Osteocyte (in vitro differentiated cells): ENCODE measurements at places on chromosomes 6 and 20. TPM values are rescaled to one million over a fixed set of nuclear protein-coding genes. Genes with fewer than 3 reads are reported as not detected.

DNA sequence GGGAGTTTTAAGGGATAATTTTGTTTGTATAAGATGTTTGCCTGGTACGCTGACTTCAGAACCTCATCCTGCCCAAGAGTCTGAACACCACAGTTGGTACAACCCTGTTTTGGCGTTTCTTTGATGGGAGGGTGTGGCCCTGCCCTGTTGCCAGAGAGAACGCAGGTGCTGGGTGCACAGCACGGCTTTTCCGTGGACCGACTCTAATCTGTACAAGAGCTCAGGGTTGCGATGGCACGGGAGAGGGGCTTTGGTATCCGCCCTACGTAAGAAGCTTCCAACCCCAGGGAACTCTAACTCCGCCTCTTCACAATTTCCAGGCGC, 1.3 kb downstream of the CYP24A1 start:
- no peaks in the 10 kb centered on the region for H3K36me3 ChIP-seq
- H3K27me3 ChIP-seq, result peaks cover 74% of the 10 kb centered on the region
- no peak overlapping the region for H3K27ac ChIP-seq
- H3K4me3 ChIP-seq, result no peak overlapping the region

The CST4 gene
- not detected in 2 replicates for total RNA-seq

GRCh38 chr6:105526225-105526872, 123.5 kb upstream of the PREP start:
- H3K4me3 ChIP-seq, result no peak overlapping the region
- H3K36me3 ChIP-seq, result no peaks in the 10 kb centered on the region
- no peak overlapping the region for H3K27ac ChIP-seq
- DNase-seq, result no peak

DNA sequence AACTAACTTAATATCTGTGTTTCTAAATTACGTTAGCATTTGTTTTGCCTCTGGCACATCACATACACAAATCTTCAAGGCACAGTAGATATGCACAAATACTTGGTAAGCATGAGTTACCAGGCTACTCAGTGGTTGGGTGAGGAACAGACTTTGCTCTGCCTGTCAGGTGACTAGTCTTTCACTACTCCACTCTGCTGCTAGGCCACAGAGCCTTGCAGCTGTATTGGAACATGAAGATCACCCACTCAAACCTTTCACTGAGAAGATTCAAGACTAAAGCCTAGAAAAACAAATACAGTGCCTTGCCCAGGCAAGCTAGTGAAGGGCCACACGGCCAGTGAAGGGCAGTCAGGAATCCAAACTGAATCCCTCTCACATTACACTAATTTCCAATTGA, 47.0 kb downstream of the DTNBP1 start:
- DNase-seq, result no peak
- peak overlapping the region; percentile 45 for H3K27ac ChIP-seq
- H3K4me1 ChIP-seq, result peaks cover 17% of the 10 kb centered on the region
- no peak overlapping the region for H3K4me3 ChIP-seq
- H3K36me3 ChIP-seq, result peaks cover 38% of the 10 kb centered on the region

The AGER gene
- total RNA-seq, result 3.8 and 4.1 TPM in 2 replicates

The ENPP3 gene
- not detected in 2 replicates for total RNA-seq

DNA sequence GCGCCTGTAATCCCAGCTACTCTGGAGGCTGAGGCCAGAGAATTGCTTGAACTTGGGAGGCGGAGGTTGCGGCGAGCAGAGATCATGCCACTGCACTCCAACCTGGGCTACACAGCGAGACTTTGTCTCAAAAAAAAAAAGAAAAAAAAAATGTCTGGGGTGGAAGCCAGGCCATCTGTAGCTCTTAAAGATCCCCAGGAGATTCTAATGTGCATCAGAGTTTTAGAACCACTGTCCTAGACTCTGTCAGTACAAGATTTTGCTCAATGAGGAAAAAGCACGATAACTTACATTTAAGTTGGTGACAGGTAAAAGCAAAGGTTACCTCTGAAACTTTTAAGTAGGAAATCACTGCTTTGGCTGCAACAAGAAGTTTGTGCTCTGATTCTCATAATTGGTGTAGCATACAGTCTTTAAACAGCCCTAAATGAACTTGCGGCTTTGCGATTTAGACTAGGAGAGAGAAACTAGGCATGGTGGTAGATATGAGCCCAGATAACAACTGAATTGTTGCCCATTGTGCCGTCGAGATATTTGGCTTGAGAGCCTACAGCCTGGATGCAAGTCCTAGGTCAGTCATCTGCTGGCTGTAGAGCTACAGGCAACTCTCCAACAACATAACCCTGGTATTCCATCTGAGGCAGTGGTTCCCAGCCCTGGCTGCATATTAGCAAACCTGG, 67.2 kb downstream of the BACH2 start:
- no peak overlapping the region for H3K27ac ChIP-seq
- no peak for DNase-seq
- no peaks in the 10 kb centered on the region for H3K36me3 ChIP-seq
- no peak overlapping the region for H3K4me3 ChIP-seq
- peaks cover 9% of the 10 kb centered on the region for H3K4me1 ChIP-seq

GRCh38 chr6:39330057-39330456, 7.6 kb upstream of the KCNK16 start:
- DNase-seq, result no peak
- H3K27me3 ChIP-seq, result peaks cover 54% of the 10 kb centered on the region
- H3K27ac ChIP-seq, result no peak overlapping the region
- no peaks in the 10 kb centered on the region for H3K36me3 ChIP-seq
- H3K4me3 ChIP-seq, result no peak overlapping the region

The COQ3 gene
- 4.8 and 4.9 TPM in 2 replicates for total RNA-seq

The GNAS-AS1 gene
- 1.5 and 2.0 TPM in 2 replicates for total RNA-seq

DNA sequence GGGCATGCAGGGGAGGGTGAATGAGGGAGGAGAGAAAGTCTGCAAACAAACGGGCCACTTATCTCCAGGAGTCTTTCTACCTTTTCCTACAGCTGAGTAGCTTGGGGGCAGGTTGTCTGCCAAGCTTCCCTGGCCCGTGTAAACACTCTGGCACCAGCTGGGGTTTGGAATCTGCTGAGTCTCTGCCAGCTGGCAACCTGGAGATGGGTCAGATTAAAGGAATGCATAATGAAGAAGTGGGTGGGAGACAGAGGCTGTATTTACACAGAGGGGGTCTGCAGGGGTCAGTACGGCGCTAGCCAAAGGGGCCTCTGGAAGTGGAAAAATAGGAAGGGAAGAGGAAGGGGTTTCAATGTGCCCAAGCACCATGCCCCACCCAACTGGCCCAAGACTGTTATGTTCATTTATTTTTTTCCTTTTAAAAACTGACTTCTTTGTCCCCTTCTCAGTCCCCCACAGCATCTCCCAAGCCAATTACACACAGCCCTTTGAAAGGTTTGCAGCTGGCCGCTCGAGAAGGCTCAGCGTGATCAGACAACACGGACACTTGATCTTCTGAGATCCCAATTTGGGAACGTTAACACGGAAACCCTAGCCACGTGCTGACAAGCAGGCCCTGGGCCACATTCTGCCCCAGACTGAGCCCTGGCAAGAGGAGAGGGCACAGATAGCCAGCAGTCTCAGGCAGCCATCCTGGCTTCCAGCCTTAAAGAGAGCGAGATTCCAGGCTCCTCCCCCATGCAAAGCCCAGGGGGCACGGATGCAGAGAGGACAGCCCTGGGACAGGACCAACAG, 25.2 kb downstream of the TRAM2 start:
- no peaks in the 10 kb centered on the region for H3K27me3 ChIP-seq
- H3K27ac ChIP-seq, result peak overlapping the region; percentile 97
- peaks cover 37% of the 10 kb centered on the region for H3K36me3 ChIP-seq
- peak overlapping the region; percentile 50 for H3K4me3 ChIP-seq
- peaks cover 98% of the 10 kb centered on the region for H3K4me1 ChIP-seq

The DEFB121 gene
- not detected in 2 replicates for total RNA-seq

GRCh38 chr6:32045811-32046449, 7.7 kb downstream of the CYP21A2 start:
- H3K4me3 ChIP-seq, result no peak overlapping the region
- no peaks in the 10 kb centered on the region for H3K27me3 ChIP-seq
- peak overlapping the region; percentile 94 for H3K27ac ChIP-seq

DNA sequence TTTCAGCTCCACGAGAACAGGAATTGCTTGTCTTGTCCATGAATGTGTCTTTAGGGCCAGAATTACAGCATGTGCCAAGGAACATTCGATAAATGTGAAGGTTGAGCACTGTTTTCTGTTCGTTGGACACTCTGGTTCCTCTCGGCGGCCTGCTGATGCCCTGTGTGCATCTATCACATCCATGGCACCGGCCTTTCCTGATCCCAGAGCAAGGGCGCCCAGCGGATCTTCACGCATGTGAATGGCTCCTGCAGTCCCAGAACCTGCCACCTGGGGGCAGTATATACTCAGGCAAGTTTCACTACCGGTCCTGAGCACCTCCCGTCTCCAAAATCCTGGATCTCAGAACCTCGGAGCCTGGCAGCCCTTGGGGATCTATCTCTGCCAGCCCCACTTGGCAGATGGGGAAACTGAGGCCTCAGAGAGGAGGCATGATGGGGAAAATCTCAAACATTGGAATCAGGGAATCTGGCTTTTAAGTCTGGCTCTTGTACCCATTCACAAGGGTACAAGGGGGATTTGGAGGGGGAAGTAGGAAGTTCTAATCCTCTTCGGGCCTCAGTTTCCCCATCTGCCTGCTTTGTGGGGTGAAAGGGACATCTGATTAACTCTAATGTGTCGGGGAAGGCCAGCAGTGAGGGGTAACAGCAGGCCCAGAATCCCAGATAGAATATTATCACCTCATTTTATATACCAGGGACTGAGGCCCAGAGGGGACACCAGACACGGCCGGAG, 4.3 kb upstream of the CEBPB start:
- peaks cover 11% of the 10 kb centered on the region for H3K27me3 ChIP-seq
- peaks cover 10% of the 10 kb centered on the region for H3K4me1 ChIP-seq
- no peak overlapping the region for H3K4me3 ChIP-seq
- H3K27ac ChIP-seq, result peak overlapping the region; percentile 65

The MYCT1 gene
- not detected in 2 replicates for total RNA-seq

The NRSN1 gene
- total RNA-seq, result not detected in 2 replicates

DNA sequence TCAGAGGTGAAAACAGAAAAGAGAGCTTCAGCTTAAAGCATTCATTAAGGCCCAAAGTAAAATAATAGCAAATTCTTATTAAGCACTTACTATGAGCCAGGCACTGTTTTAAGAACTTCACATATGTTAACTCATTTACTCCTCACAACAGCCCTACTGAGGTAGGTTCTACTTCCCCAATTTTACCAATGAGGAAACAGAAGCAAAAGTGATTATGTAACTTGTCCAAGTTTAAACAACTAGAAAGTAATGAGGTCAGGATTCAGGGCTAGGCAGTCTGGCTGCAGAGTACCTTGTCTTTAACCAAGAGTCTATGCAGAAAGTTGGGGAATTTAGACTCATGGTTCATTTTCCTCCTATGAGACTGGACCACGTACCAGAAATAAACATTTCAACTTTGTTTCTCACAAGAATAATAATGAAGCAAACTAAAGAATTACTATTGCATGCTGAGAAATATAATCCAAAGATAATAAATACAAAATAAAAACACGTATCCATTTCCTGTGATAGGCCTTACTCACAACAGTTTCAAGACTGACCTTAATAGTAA, 3.8 kb downstream of the COL21A1 start:
- DNase-seq, result no peak
- no peaks in the 10 kb centered on the region for H3K36me3 ChIP-seq
- H3K4me1 ChIP-seq, result peaks cover 61% of the 10 kb centered on the region
- H3K4me3 ChIP-seq, result no peak overlapping the region

GRCh38 chr6:64217721-64218620, 582.4 kb downstream of the PHF3 start:
- H3K4me3 ChIP-seq, result no peak overlapping the region
- H3K36me3 ChIP-seq, result no peaks in the 10 kb centered on the region
- DNase-seq, result no peak
- no peaks in the 10 kb centered on the region for H3K4me1 ChIP-seq

The LINC00237 gene
- not detected in 2 replicates for total RNA-seq

DNA sequence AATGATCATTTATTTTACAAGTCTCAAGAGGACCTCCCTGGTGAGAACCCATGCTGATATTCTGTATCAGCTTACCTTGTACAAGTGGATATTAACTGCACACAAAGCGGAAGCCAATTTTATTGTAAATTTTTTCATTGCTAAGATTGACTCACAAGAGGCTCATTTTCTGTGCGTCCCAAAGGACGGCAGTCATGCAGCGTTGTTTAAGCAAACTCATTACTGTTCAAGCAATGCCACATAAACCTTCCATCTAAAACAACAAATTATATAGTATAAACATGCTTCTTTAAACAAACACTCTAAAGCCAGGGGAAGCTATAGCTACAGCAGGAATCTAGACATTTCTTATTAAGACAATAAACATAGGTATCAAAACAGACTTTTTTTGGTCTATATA, 575.3 kb downstream of the FRK start:
- no peak for DNase-seq
- no peaks in the 10 kb centered on the region for H3K36me3 ChIP-seq
- H3K27ac ChIP-seq, result no peak overlapping the region
- no peaks in the 10 kb centered on the region for H3K27me3 ChIP-seq
- H3K4me1 ChIP-seq, result no peaks in the 10 kb centered on the region

The CFAP61 gene
- not detected in 2 replicates for total RNA-seq

DNA sequence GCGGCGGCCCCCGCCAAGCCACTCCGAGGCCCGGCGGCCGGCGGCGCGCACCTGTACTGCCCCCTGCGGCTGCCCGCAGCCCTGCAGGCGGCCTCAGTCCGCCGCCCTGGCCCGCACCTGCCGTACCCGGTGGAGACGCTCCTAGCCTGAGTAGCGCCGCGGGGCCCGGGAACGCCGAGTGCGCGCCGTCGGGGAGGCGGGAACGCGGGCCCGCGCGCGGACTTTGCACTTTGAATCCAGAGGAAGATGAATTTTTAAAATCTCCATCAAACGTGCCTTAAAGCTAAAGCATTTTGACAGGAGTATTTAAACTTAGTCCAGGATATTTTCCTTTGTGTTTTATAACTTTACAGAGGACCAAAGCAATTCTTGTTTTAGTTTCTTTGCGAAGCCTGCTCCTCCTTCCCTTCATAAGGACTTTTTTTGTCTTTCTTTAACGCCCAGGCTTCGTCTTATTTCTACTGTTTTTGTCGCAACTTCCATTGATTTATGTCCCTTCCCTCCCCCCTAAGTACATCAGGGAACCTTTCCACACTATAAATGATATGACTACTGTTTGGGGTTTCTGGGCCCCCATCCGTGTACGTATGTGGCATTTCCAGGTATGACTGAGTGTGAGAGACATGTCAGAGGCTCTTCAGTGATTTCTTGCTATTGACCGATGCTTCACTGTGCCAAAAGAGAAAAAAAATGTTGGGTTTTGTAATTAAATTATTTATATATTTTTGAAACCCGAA, 2.0 kb downstream of the FOXQ1 start:
- DNase-seq, result no peak
- H3K4me1 ChIP-seq, result peaks cover 22% of the 10 kb centered on the region
- peak overlapping the region; percentile 56 for H3K4me3 ChIP-seq
- H3K27me3 ChIP-seq, result peaks cover 57% of the 10 kb centered on the region
- peaks cover 2% of the 10 kb centered on the region for H3K36me3 ChIP-seq

The HTR1E gene
- not detected in 2 replicates for total RNA-seq

GRCh38 chr6:128630213-128630612, 109.8 kb upstream of the PTPRK start:
- no peak overlapping the region for H3K27ac ChIP-seq
- H3K36me3 ChIP-seq, result no peaks in the 10 kb centered on the region
- no peak overlapping the region for H3K4me3 ChIP-seq
- H3K27me3 ChIP-seq, result no peaks in the 10 kb centered on the region

The NR2E1 gene
- not detected in 2 replicates for total RNA-seq

The UBD gene
- total RNA-seq, result not detected in 2 replicates

The TMEM244 gene
- total RNA-seq, result not detected in 2 replicates

The MCCD1 gene
- not detected in 2 replicates for total RNA-seq

GRCh38 chr6:144561455-144562043, 276.4 kb downstream of the UTRN start:
- H3K4me3 ChIP-seq, result no peak overlapping the region
- H3K27me3 ChIP-seq, result no peaks in the 10 kb centered on the region
- no peak overlapping the region for H3K27ac ChIP-seq
- peaks cover 20% of the 10 kb centered on the region for H3K36me3 ChIP-seq
- DNase-seq, result no peak

- H3K27ac ChIP-seq, result no peak overlapping the region
- no peak overlapping the region for H3K4me3 ChIP-seq
- H3K27me3 ChIP-seq, result peaks cover 60% of the 10 kb centered on the region
- no peak for DNase-seq
Measured at GRCh38 chr6:100457311-100457990, 7.3 kb downstream of the SIM1 start.
